Islet precursor cell (in vitro differentiated cells): ENCODE measurements at places on chromosomes 16 and 17.
A peak's percentile ranks its signal among the peaks of the same experiment; 100 is the strongest.

DNA sequence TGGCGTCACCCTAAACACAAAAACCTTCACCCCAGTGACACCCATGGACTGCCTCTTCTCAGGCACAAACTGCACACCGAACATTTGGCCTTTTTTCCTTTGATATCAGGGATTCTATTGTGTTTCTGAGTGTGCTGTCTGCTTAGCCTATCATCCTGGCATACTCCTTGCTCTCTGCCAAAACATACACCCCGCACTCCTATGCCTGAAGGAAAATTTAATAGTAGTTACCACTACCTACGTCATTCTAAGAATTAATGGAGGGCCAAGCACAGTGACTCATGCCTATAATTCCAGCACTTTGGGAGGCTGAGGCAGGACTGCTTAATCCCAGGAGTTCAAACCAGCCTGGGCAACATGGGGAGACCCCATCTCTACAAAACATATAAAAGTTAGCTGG, 19.9 kb upstream of the SLFN13 start:
- DNase-seq: no peak

DNA sequence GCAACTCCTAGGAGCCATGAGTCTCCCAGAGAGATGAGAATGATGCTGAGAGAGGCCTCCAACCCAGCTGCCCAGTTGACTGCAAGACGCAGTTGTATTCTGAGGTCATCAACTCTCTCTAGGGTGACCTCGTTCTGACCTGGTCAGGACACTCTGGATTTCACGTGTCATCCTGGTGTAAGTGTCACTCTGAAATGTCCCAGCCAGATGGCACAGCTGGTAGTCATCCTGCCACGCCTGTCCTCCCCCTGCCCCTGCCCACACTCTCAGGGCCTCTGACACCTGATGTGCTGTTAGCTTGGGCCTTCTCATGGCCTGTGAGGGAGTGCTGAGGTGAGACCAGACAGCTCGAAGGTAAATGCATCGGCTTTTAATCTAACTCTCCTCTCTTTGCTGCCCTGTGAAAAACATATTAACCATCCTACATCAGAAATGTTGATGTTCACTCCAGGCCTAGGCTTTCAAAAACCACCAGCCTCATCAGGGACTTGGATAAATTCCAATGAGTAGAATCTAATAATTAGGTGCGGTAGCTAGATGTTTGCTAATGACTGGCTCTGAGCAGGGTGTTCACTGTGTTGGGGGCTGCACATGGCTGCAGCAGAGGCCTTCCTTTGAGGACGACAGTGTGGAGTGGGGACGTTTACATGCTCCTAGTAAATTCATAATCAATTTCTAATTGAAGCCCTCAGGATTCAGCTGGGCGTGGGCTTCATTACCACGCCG, 13.8 kb downstream of the MLYCD start:
- peak; percentile 41 for DNase-seq

DNA sequence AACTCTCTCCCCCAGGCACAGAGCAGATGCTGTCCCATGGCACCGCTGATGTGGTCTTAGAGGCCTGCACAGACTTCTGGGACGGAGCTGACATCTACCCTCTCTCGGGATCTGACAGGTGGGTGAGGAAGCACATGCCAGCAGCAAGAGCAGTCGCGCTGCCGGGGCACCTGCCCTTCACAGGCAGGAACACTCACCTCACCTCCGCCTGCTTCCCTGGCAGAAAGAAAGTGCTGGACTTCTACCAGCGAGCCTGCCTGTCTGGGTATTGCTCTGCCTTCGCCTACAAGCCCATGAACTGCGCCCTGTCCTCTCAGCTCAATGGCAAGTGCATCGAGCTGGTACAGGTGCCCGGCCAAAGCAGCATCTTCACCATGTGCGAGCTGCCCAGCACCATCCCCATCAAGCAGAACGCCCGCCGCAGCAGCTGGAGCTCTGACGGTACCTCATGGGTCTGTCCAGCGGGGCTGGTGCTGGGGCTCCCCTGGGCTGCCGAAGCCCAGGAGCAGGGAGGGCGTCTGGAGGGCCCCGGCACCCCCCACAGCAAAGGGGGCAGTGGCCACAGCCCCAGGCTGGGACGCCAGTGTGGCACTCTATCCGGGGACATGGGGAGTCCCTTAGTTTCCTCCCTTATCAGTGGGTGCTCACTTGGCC, 21.7 kb downstream of the CASKIN2 start:
- DNase-seq: no peak

DNA sequence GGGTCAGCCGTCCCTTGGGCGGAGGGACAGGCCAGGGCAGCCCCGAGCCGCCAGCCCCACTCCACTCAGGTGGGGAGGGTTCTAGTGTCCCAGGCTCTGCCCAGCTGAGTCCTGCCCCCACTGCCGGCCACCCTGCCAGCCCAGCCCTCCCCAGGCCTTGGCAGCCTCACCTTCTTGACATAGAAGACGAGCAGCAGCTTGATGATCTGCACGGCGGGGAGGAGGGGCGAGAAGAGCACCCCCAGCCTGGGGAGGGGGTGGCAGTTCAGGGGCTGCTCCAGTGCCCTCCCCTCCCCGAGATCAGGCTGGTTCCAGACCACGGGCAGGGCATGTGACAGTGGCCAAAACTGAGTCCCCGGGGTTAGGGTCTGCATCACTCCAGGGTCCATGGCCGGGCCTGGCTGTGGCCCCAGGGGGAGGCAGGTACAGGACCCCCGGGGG, 9.7 kb downstream of the TMC6 start:
- DNase-seq: no peak

GRCh38 chr17:6488008-6488539, 43.8 kb downstream of the PIMREG start:
- DNase-seq: peak; percentile 97

- peak; percentile 46 for DNase-seq
These were observed 363.9 kb upstream of the TNRC6C start for GRCh38 chr17:77594416-77595209.

- no peak for DNase-seq
These were observed 17.1 kb upstream of the CORO1A start for GRCh38 chr16:30166202-30166902.

GRCh38 chr17:43132117-43132516, 7.0 kb upstream of the BRCA1 start:
- no peak for DNase-seq

GRCh38 chr17:51860954-51861561, 297.5 kb downstream of the CA10 start:
- DNase-seq: peak; percentile 88

GRCh38 chr16:87784812-87785211, 19.0 kb upstream of the KLHDC4 start:
- DNase-seq: peak; percentile 87

GRCh38 chr17:4234401-4234800, 29.4 kb downstream of the ANKFY1 start:
- peak; percentile 77 for DNase-seq

- no peak for DNase-seq
These were observed 381 bp downstream of the CTNS start for GRCh38 chr17:3636908-3637373.

GRCh38 chr17:31266042-31266441, 31.0 kb downstream of the OMG start:
- DNase-seq: no peak

DNA sequence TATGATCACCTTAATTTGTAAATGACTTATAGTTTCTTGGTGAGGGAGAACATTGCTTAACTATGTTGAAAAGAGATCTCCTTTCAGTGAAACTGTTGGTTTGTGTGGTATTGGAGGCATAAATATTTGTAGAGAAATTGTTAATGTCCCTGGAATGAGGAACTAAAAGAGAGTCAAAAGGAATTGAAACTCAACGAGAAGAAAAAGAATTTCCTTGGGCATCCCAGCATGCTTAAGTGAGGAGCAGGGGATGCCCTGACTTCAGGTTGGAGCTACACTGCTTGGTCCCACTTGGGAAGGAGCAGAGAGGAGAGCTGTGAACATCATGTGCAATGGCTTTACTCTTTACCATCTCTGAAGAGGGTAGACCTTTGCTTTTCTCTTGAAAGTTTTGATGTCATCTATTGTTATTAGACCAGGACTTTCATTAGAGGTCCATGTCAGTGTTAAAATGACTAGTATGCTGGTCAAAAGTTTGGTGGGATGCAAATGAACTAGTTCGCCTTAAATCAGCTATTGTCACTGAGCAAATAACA, 21.7 kb downstream of the KRT23 start:
- DNase-seq: no peak

DNA sequence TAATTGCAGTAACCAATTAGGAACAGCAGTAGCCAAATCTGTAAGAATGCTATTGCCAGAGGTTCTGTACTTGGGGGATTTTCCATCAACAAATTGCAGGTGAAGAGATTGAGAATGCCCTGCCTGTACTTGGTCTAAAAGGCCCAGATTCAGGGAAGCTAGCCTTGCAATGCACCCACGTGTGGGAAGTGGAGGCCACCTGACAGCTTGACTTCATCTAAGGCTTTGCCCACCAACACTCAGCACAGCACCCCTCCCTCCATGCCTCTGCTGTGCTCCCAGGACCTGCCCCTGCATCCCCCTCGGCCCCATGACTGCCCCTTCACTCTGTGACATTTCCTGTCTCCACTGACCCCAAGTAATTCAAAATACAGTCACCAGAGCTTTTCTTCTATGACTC, 79.1 kb upstream of the CDH5 start:
- peak; percentile 22 for DNase-seq

GRCh38 chr17:60827943-60828342, 150.3 kb downstream of the BCAS3 start:
- DNase-seq: no peak

DNA sequence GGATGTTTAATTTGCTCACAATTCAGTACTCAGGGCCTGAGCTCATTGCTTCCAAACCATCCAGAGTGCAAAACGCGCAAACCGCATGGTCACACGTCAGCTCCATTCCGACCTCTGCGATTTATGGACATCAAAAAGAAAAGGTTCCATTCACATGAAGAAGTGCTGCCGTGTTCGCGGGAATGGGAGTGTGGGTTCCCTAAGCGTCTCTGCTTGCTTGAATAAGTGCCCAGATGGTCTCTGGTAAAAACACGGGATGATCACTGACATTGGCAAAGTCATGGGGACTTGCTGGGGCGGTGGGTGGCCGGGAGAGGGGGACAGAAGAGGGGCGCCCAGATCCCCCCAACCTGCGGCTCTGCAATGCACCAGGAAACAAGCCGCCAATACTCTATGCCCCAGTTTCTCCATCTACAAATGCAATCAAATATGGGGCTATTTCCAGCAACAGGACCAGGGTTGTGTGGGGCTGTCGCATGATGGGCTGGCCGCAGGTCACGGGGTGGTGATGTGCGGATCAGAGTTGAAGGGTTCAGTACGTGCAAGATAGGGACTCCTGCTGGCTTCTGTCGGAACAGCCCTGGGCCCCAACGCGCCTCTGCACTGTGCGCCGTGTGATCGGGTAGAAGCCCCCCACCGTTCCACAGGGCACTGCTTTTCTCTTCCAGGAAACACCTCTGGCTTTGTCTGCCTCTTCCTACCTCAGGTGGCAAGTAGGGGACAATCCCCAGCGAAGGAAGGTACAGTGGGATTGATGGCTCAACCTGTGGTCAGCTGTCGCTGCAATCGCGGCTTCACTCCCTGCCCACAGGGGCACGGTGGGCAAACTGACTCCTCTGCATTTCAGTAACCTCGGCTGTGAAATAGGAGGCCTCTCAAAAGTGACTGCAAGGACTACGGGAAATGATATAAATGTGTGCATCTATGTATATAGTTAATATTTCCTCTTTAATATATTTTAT, 11.2 kb downstream of the FOXF1 start:
- no peak for DNase-seq

DNA sequence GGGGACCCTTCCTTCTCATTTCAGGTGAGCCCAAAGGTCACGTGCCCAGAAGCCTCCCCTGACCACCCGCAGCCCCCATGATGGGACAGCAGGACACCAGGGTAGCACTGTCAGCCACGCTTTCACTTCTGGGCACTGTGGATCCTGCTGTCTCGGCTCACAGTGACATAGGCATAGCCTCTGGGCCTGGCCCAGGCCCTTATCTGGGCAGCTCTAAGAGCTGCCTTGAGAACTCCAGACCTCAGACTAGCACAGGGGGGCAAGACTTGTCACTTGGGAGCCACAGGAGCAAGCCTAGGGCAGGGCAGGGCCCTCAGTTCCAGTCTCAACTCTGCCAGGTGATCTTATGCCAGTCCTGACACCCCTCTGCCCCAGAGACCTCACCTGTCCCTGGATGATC, 4.7 kb downstream of the NATD1 start:
- no peak for DNase-seq

GRCh38 chr16:20026361-20027072, 47.2 kb downstream of the GPR139 start:
- no peak for DNase-seq

DNA sequence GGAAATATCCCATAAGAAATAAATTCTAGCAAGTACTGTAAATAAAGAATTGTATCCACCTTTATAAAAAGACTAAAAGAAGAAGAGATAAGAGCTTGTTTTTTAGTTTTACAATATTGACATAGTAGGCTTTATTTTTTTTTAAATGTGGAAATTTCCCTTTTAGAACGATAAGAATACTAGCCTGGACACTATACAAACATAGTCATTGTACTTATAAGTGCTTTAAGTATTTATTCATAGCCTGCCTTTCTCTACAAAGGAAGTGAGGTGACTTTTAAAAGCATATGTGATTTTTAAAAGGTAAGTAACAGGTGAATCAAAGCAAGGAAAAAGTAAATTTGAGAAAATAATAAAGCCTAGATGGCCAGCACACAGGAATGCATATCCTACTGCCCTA, 17.7 kb downstream of the TOX3 start:
- DNase-seq: no peak

- no peak for DNase-seq
These were observed 72.8 kb upstream of the MED9 start for GRCh38 chr17:17403899-17404576.

GRCh38 chr17:72677714-72678390, 414.6 kb downstream of the SLC39A11 start:
- peak; percentile 54 for DNase-seq

DNA sequence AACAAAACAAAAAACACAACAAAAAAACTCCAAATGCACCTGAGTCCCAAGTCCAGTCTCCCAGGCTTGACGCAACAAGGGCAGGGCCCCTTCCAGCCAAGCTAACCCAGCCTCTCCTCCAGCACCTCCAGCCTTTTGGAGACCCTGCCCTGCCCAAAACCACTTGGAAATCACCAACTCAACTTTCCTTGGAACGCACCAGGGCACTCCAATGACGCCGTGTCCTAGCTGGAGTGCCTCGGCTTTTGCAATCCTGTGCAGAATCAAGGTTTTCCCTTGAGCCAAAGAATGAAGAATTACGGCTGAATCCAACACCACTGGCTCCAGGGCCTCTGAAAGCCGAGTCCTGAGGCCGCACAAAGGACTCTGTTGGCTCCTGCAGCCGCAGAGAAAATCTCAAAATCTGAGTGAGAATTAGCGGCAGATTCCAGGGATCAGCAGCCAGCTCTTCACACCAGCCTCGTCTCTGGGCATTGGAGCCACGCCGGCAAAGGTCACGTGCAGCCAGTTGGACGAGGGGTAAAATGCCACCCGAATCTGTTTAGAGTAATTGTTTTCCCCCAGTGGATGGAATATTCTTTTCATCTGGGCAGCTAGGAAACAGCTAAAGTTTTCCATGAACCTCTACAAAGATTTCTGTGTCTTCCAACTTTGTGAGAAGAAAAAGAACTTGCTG, 9.7 kb upstream of the BAIAP2 start:
- DNase-seq: no peak
